ENCODE measurements at places on chromosomes 7 and 10.
A peak's percentile ranks its signal among the peaks of the same experiment; 100 is the strongest.

DNA sequence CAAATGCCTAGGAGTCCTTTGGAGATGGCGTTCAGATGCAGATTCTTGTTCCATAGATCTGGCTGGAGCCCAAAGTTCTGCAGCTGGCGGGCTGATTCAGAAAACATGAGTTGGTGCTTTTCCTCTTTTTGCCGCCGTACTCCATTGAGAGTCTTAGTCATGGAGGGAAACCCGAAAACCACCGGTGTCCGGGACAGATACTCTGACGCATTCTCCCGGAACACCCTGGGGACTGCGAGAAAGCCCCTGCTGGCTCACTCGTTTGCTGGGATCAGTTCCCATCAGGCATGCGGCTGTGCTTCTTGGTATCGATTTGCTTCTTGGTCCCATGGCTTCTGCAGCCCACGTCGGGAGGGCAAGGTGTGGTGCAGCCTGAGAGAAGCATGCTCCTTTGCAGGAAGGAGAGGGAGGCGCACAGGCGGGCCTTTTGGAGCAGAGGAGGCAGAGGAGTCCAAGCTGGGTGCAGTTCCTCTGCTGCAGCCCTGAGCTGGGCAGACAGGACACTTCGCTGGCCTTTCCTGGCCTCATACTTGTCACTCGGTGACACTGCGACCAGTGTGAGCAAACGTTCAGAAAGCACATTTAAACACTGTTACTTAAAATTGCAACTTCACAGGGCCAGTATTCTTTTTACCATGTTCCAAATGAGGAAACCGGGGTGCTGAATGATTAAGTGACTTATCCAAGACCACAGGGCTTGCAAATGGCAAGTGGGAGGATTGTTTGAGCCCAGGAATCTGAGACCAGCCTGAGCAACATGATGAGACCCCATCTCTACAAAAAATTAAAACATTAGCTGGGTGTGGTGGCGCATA, 30.6 kb upstream of the PFKFB3 start:
- DNase-seq: peak; percentile 37

GRCh38 chr7:110090110-110090820, 1000.7 kb upstream of the LRRN3 start:
- no peak for DNase-seq

DNA sequence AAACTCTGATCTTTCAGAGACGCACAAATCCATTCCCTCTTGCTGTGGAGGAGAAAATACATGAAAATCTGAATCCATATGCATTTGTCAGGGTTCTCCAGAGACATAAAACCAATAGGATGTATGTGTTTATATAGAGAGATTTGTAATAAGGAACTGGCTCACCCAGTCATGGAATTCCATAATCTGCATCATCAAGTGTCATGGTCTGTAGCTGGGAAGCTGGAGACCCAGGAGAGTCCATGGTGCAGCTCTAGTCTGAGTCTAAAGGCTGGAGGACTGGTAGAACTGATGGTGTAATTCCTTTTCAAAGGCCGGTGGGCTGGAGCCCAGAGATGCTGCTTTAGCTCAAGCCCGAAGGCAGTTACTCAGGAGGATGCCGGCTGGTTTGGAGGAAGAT, 134.0 kb downstream of the TCF7L2 start:
- DNase-seq: no peak

- no peak for DNase-seq
These were observed 38.4 kb downstream of the SLC39A12 start for GRCh38 chr10:17989908-17990767.

DNA sequence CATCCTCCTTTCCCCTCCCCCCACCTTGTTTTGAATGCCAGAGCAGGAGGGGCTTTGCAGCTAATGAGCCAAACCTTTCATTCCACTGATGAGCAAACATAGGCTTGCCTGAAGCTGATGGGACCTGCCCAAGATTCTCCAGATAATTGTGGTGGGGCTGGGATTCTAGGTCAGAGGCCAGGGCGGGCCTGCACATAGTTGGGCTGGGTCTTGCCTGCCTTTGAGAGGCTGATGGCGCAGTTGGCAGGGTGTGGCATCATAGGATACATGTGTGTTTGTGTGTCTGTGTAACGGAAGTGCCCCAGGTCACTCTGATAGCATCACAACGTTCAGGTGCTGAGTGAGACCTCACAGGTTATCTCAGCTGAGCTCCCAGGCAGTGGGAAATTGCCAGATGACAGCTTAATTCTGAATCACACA, 22.9 kb downstream of the BTBD16 start:
- DNase-seq: no peak

DNA sequence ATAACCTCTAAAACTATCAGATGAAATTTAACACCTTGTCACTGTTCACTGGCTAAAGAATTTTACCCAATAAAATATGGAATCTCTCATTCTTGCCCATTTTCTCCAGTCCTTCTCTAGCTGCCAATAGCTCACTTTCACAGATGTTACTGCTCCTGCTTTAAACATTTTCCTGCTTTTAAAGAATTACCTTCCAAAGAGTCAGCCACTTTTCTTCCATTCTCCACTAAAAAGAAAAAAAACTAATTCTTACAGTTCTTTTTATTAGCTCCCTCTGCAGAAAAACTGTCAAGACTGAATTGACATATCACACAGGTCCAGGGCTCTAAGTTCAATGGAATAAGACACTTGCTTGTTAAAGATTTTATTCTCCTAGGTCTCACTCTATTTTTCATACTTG, 114.8 kb downstream of the SFMBT2 start:
- no peak for DNase-seq

DNA sequence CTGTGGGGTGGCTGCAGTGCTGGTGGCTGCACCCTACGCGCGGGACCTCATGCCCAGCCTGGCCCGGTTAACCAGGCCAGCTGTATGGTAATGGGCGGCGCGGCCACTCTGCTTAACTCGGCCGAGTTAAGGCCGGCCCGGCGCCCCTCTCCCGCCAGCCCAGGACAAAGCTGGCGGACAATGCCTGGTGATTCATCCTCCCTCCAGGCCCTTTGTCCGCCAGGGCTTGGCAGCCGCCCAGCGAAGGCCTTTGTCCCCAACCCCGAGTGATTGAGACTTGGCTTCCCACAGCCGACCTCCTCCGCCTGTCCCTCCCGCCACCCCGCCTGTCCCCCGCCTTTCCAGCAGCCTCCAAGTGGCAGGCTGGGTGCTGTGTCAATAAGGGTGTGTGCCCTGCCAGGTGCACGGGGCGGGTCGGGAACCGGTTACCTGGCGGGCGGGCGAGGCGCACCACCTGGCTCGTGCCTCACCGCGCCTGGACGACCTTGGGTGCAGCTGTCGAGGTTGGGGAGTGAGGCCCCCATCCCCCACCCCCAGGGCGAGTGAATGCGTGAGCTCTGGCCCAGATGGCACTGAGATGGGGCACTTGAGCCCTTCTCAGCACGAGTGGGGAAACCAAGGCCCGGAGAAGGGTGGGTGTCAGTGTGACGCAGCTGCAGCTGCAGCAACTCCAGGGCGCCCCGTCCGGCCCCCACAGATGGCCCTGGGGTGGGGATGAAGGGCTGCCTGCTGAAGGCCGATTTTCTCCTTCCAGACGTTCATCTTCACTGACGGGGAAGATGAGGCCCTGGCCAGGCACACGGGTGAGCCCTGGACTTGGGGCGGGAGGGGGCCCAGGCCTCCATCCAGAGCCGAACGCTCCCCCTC, 4.6 kb downstream of the LFNG start:
- no peak for DNase-seq

GRCh38 chr7:115682507-115682906, 348.1 kb downstream of the TFEC start:
- no peak for DNase-seq

DNA sequence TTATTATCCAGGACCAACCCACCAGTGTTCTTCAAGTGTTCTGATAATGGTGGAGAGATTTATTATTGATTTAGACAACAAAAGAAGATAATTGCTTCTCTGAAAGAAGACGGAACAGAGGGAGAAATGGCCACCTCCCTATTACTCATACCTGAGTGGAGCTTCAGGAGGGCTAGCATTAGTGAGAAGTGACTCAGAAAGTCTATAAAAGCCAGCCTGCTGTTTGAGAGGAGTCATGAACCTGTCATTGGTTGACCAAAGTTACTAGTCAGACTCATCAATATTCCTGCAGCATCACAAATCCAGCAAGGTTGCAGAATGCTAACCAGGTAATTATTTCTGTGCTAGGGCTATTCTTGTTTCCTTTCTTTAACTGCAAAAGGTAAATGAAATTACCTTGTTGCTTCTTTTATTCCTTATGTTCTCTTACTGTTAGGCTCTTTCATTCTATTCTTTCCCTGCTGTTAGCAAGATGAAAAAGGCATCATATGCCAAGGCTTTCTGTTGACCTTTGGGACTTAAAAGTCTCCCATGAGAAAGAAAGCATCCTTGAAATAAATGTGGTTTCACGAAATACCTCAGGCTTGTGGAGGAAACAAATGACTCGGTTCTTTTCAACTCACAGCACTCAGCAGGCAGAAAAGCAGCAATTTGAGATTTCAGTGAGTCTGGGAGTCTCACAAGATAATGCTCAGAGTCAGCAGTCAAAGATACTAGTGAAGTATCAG, 256.4 kb upstream of the PHYHIPL start:
- no peak for DNase-seq

- no peak for DNase-seq
These were observed 672.4 kb upstream of the GALNT17 start for GRCh38 chr7:70459546-70459945.

DNA sequence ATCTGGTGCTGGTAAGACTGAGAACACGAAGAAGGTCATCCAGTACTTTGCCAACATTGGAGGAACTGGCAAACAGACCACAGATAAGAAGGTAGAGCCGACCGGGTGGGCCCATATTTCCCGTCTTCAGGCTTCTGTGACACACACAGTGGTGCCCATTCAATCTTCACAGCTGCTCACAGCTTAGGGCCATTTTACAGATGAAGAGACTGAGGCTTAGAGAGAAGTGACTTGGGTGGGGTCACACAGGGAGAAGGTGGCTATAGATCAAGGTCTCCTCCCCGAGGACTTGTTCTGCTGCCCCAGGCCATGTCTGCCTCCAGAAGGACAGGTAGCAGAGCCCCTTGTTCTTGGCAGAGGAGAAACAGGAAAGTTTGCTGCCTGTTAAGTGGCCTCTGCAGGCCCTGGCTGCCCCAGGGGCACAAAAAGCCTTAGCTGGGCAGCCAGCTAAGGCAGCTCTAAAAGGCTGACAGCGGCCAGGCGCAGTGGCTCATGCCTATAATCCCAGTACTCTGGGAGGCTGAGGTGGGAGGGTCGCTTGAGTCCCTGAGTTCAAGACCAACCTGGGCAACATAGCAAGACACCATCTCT, 22.6 kb upstream of the MYH16 start:
- DNase-seq: no peak

DNA sequence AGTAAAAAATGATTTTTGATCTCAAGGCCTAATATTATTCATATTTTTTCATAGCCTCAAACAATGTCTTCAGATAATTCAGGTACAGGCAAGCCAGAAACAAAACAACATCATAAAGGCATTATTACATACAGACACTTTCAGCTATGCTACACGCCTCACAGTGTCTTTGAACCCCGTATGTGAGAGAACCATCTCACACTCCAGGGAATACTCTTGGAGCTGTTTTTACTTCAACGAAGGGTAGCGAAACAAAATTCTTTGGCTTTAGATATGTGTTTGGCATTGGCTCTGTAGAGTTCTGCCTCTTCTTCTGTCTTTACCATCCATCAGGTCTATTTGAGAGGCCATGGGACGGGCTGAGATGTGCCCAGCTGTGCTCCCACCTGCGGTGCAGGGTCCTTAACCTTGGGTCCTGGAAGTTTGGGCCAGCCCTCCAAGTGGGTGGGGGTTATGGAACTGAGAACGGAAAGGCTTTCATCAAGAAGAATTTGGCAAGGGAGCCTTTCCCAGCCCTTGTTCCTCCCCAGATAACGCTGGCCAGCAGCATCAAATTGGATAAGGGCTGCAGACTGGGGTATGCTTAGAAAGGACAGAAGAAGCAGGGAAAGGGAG, 276.9 kb downstream of the TCF7L2 start:
- no peak for DNase-seq

DNA sequence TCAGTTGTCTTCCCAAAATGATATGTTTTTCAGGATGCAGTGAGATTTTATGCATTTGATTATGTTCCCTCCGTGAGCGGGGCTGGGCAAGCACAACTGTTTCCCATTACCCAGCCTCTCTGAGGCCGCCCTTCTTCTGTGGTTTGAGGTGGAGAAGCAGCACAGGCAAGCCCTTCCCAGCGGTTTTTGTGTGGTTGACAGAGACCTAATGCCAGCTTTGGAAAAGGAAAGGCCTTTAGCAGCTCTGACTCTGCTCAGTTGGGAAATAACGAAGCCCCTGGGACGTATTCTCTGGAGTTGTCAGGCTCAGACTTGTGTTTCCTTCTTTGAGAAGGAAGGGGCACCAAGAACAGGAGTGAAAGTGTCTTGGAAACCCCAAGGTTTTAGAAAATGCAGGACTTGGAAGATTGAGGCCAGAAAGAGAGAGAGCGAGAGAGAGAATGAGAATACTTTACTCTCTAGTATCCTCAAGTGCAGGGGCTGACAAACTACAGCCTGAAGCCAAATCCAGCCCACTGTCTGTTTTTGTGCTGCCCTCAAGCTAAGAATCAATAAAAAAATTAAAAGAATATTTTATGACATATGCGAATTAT, 20.6 kb upstream of the PDCD4 start:
- DNase-seq: no peak

Measured in activated naive CD8-positive, alpha-beta T cell treated with anti-CD3 and anti-CD28 coated beads, Interleukin-2, amount 50 U/mL, for 24 hours (primary cell).